Activated T-helper 1 cell treated with anti-CD3 and anti-CD28 coated beads, Interleukin-2, amount 50 U/mL, for 16 hours (primary cell): ENCODE measurements at places on chromosomes 6 and 20.
A peak's percentile ranks its signal among the peaks of the same experiment; 100 is the strongest.

DNA sequence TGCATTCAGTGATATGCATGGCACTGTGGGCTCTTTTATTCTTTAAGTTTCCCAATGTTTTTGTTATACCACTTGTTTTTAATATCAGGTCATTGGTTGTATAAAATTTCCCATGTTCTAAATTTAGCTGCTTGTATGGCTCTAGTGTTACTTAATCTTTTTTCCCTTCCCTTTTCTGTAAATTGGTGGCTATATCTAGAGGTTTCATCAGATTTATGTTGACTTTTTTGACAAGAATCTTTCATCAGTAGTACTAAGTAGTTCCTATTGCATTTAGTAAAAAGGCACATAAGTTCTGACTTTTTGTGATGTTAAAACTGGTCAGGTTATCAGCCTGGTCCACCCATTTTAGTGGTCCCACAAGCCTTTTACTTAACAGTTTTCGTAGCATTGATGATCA is 51.1 kb downstream of the MMS22L start:
- no peak for DNase-seq

GRCh38 chr6:31652925-31653724 is 664 bp upstream of the BAG6 start:
- peak; percentile 73 for DNase-seq

DNA sequence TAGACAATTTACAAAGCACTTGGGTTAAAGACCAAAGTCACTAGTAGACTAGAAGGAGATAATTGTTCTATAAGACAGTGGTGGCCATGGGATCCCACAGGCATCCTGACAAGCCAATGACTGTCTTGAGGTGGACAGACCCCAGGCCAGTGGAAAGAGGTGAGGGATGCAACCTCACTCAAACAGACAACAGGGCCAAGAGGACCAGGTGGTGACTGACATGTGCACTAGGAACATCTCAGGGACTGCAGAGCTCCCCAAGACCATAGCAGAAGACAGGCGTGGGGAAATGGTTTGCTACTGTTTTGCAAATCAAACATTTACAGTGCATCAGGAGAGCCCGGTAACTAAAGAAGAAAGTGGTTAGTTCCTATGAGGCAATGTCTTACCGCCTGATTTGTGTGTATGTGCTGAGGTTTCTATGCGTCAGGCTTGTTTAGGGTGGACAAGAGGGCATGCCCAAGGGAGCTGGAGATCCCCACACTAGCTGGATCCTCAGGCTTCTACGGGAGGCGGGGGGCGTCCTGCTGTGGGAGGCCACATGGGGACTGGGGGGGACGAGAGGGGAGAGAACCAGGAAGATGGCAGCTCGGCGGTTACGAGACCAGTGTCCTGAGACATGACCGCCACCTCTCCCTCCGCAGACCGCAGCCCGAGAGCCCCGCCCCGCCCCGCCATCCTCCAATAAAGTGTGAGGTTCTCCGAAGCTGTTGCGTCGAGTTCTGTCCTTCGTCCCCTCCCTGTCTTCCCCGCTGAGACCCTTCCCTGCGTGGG is 623 bp upstream of the MRPS26 start:
- DNase-seq: peak; percentile 12

DNA sequence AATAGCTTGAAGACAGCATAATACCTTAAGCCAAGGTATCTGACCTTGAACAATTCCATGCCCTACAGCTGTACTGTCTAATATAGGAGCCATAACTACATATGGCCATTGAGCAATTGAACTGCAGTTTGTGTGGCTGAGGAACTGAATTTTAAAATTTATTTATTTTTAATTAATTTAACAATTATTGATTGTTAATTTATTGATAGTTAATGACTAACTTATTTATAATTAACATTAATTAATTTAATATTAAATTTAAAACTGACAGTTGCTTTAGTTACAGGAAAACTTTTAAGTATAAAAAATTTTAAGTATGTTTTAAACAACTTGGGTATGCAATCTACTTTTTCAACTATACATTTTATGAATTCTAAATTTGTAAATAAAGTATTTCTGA is 12.3 kb upstream of the MYB start:
- DNase-seq: no peak

GRCh38 chr20:51495291-51495690 is 47.2 kb downstream of the NFATC2 start:
- no peak for DNase-seq

DNA sequence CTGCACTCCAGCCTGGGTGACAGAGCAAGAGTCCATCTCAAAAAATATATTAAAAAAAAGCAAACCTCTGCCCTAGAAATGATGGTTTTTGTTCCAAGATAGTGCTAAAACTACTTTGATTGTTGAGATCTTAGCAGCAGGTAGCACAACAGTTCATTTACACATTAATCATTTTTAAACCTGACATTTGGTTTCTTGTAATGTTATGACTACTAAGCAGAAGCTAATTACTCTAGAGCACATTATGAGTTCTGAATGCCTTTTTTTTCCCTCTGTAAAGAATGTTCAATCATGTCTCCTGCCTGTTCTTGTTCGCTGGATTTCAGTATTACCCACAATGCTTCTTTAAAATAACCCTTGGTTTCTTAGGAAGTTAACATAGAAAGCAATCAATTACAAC is 24.7 kb upstream of the PHF3 start:
- no peak for DNase-seq

- DNase-seq: no peak
These were observed 15.2 kb upstream of the GUCA1A start for GRCh38 chr6:42158011-42158410.

DNA sequence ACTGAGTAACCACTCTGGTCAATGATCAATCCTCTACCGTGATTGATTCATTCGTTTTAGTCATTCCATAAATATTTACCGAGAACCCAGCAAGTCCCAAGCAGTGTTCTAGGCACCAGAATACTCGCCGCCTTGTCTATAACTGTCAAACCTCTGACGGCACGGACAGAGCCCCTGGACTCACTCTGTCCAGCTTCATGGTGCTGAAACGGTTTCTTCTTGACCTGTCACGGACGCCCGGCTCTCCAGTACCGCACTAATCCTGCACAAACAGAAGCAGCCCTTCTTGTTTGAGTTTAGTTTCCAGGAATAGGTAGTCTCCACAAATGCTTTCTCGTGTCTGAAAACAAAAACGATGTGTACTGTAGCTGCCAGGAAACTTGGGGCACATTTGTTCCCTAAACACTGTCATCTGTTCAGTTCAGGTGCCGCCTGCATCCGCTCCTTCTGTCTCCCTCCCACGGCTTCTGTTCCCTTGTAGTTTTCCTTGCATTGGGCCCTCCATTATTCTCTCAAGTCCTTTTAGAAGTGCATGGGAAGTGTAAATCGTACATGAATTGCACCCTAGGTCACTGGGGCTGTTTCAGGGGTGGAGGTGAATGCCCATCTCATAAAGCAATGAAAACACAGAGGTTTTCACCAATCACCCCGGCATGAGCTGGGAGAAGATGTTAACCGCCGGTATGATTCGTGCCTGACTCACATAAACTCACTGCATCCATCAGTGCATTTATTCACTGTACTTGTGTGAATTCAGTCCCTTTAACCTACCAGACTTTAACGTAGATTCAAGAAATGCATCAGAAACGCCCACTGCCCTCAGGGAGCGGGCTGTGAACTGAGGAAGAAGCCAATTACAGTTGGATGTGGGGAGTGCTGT is 209.3 kb upstream of the CDH4 start:
- no peak for DNase-seq
